ENCODE measurements at places on chromosomes 13 and 19. TPM values are rescaled to one million over a fixed set of nuclear protein-coding genes. Genes with fewer than 3 reads are reported as not detected.

Gene LILRB5
- 4.5 TPM for total RNA-seq

Gene RXFP2
- total RNA-seq, result 1.7 TPM

Gene RFPL4A
- not detected for total RNA-seq

Gene HSPBP1
- total RNA-seq, result 27.9 TPM

Gene KCNC3
- total RNA-seq, result 2.1 TPM

Gene IGSF23
- total RNA-seq, result not detected

Gene CGB3
- total RNA-seq, result not detected

Gene PGLYRP2
- total RNA-seq, result not detected

DNA sequence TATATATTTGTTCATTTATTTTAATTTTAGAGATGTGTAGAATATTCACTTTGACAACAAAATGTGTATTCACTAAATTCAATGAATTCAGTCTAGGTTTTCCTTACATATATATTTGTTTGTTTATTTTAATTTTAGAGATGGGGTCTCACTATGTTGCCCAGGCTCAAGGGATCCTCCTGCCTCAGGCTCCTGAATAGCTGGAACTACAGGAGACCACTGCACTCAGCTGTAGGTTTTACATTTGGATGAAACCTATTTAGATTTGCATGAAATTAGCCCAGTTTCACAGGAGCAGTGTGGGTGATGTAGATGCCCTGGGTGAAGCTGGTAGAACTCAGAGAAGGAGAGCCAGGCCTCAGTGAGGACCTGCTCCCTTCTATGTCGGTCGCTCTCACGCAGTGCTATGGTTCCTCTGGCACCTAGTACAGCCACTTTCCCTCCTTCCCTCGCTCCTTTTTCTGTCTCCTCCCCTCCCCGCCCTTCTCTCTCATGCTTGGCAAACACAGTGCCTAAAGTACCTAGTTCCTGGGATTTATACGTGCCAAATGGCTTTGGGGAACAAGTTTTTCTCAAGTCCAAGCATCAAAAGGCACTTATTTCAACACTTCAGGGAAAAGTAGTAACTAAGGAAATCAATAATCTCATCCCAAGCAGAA, 14.7 kb upstream of the HMGB1 start:
- no peak for DNase-seq
- no peaks in the 10 kb centered on the region for H3K27me3 ChIP-seq
- H3K27ac ChIP-seq, result no peak overlapping the region
- no peaks in the 10 kb centered on the region for H3K4me1 ChIP-seq
- no peaks in the 10 kb centered on the region for H3K36me3 ChIP-seq

- peak; percentile 96 for DNase-seq
- peak overlapping the region; percentile 76 for H3K4me3 ChIP-seq
- H3K27me3 ChIP-seq, result no peaks in the 10 kb centered on the region
- peak overlapping the region; percentile 38 for H3K27ac ChIP-seq
These were observed 31.2 kb downstream of the ZNF701 start for GRCh38 chr19:52601025-52601973.

GRCh38 chr19:29324291-29324680, 111.3 kb upstream of the UQCRFS1 start:
- DNase-seq, result no peak
- H3K4me3 ChIP-seq, result no peak overlapping the region
- H3K4me1 ChIP-seq, result no peaks in the 10 kb centered on the region

GRCh38 chr13:47215736-47216135, 318.9 kb upstream of the HTR2A start:
- H3K4me1 ChIP-seq, result no peaks in the 10 kb centered on the region
- H3K27ac ChIP-seq, result no peak overlapping the region
- no peak for DNase-seq
- no peaks in the 10 kb centered on the region for H3K36me3 ChIP-seq

DNA sequence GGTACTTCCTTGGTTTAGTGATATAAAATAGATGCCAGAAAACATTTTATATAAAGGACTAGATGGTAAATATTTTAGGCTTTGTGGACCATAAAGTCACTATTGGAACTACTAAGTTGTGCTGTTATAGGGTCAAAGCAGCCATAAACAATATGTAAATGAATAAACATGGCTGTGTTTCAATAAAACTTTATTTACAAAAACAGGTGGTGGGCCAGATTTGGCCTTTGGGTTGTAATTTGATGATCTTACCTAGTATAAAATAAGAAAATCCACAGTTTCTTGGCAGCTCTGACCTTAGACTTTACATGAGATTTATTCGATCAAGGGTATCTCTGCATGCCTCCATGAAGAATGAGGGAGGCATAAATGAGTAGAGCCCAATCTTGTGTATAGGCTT, 232.0 kb upstream of the PCDH9 start:
- H3K36me3 ChIP-seq, result no peaks in the 10 kb centered on the region
- no peak for DNase-seq
- H3K4me3 ChIP-seq, result no peak overlapping the region
- H3K4me1 ChIP-seq, result no peaks in the 10 kb centered on the region

GRCh38 chr19:28184997-28185396, 1028.0 kb downstream of the UQCRFS1 start:
- peaks cover 2% of the 10 kb centered on the region for H3K27me3 ChIP-seq
- no peak overlapping the region for H3K27ac ChIP-seq
- DNase-seq, result no peak
- H3K36me3 ChIP-seq, result no peaks in the 10 kb centered on the region
- no peaks in the 10 kb centered on the region for H3K4me1 ChIP-seq

DNA sequence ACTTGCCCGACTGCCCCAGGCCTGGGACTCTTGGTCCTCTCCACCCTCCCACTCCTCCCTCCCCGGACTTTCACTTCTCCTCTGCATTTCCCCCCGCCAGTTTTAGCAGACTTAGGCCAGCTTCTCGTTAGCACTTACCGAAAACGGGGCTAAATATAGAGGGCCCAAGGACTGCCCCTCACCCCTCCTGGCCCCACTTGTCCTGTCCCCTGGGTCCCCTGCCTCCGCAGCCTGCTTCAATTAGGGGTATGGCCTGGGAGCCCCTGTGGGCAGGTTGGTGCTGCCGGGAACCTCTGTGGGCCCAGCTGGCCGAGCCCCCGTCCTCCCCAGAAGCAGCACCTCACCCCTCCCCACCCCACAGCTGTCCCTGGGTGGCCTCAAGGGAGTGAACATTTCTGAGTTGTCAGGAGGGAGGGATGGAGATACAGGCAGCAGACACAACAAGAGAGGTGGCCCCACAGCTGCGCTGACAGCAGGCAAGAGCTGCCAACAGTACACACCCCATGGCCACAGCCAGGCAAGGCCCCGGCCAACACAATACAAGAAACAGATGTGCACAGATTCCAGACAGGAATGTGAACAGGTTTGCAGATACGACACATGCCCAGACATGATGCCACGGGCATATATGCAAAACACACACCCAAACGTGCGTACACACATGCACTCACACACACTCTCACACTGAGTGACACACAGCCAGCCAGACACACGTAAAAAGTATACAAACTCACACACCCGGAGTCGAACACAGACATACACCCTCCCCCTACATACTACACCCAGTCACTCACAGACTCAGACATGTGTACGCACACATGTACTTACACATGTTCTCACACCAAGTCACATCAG, 2.6 kb downstream of the POU2F2 start:
- H3K4me1 ChIP-seq, result peaks cover 3% of the 10 kb centered on the region
- no peaks in the 10 kb centered on the region for H3K36me3 ChIP-seq
- no peak overlapping the region for H3K27ac ChIP-seq
- no peak overlapping the region for H3K4me3 ChIP-seq

DNA sequence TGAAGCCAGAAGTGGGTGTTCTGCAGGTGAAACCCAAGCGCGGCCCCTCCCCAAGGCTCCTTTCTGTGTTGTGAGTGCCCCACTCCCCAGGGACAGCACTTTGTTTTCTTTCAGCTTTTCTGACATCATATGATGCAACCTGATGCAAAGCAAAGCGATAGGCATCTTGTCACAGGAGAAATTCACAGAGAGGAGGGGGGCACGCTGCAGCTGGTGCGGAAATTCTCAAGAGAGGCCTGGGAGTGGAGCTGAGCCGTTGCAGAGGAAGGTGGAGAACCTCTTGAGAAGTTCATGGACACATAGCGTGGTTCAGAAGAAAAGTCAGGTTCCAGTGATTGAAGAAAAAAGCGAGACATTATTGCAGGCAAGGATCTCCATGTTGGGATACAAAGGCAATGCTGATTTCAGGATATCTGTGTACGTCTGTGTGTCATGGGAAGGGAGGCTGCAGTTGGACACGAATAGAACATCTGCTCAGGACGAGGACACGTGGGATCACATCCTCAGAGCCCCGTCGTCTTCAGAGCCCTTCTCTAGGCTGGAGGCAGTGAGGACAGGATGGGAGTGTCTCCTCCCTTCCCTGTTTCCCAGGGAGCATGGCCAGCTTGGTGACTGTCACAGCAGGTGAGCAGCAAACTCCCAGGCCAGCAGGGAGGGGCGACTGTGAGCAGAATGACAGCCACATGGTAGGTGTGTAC, 79.2 kb downstream of the IRS2 start:
- no peak overlapping the region for H3K27ac ChIP-seq
- no peak overlapping the region for H3K4me3 ChIP-seq
- no peaks in the 10 kb centered on the region for H3K36me3 ChIP-seq
- no peaks in the 10 kb centered on the region for H3K4me1 ChIP-seq
- H3K27me3 ChIP-seq, result peaks cover 3% of the 10 kb centered on the region

DNA sequence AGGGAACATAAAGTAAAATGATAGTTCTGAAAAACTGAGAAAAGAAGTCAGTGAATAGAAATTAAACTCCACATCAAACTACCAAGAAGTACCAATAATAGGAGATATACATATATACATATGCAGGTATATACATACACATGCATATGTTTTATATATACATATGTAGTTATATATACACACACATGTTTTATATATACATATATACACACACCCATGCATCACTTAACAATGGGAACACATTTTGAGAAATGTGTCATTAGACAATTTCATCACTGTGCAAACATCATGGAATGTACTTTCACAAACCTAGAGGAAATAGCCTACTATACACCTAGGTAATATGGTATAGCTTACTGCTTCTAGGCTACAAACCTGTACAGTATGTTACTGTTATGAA, 626.8 kb upstream of the PCDH9 start:
- no peak overlapping the region for H3K27ac ChIP-seq
- H3K4me1 ChIP-seq, result no peaks in the 10 kb centered on the region
- H3K27me3 ChIP-seq, result no peaks in the 10 kb centered on the region

DNA sequence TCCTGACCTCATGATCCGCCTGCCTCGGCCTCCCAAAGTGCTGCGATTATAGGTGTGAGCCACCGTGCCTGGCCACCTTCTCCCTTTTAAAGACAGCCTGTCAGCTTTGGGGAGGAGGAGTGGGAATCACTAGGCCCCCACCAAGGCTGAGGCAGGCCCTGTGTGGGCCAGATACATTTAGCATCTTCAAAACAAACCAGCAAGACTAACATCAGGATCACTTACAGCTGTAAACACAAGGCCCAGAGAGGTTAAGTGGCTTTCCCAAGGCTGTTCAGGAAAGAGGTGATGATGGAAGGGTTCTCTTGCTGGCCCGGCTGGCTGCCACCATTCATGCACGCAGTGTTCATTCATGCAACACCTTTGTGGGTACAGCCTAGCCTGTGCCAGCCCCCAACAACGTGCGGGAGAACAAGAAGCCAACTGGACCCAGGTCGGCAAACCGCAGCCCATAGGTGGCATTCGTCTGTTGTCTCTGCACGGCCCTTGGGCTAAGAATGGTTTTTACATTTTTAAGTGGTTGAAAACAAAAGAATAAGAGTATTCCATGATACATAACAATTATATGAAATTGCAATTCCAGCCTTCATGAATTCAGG, 23.0 kb downstream of the IER2 start:
- peak overlapping the region; percentile 46 for H3K27ac ChIP-seq
- no peak for DNase-seq
- H3K36me3 ChIP-seq, result no peaks in the 10 kb centered on the region
- H3K27me3 ChIP-seq, result no peaks in the 10 kb centered on the region

GRCh38 chr13:98881390-98881789, 96.5 kb downstream of the DOCK9 start:
- H3K27ac ChIP-seq, result no peak overlapping the region
- H3K27me3 ChIP-seq, result no peaks in the 10 kb centered on the region
- peaks cover 4% of the 10 kb centered on the region for H3K4me1 ChIP-seq
- peaks cover 6% of the 10 kb centered on the region for H3K36me3 ChIP-seq
- H3K4me3 ChIP-seq, result no peak overlapping the region

- no peak overlapping the region for H3K4me3 ChIP-seq
- DNase-seq, result no peak
- no peak overlapping the region for H3K27ac ChIP-seq
- H3K27me3 ChIP-seq, result peaks cover 2% of the 10 kb centered on the region
These were observed 13.3 kb upstream of the LAIR2 start for GRCh38 chr19:54489341-54489740.

DNA sequence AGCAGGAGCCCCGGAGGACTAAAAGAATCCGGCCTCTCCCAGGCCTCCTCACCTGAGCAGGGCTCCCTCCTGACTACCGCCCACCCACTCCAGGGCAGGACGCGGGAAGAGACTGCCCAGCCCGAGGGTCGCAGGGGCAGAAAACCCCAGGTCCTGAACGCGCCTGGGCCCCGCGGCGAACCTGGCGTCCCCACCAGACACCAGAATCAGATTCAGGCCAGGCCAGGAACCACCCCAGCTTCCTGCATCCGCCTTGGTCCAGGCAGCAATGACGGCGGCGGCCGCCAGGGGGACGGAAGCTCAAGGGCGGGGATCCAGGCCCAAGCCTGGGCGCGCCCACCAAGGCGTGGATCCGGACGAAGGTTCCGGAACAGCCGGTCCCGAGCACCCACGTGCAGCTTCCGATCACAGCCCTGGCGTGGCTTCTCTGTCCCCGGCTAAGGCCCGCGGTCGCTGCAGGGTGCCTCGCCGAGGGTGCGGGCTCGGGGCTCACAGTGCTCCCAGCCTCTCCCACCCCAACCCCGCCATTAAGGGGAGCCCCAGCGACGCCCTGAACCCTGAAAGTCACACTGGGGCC, 3.6 kb downstream of the LGALS7 start:
- peak; percentile 91 for DNase-seq
- H3K4me1 ChIP-seq, result no peaks in the 10 kb centered on the region
- no peaks in the 10 kb centered on the region for H3K27me3 ChIP-seq
- peak overlapping the region; percentile 56 for H3K4me3 ChIP-seq
- no peaks in the 10 kb centered on the region for H3K36me3 ChIP-seq

GRCh38 chr13:70814684-70815083, 706.4 kb upstream of the KLHL1 start:
- H3K4me3 ChIP-seq, result no peak overlapping the region
- H3K27ac ChIP-seq, result no peak overlapping the region
- no peaks in the 10 kb centered on the region for H3K4me1 ChIP-seq
- H3K27me3 ChIP-seq, result no peaks in the 10 kb centered on the region
- H3K36me3 ChIP-seq, result no peaks in the 10 kb centered on the region

GRCh38 chr19:32868206-32868950, 1.2 kb downstream of the SLC7A9 start:
- H3K27me3 ChIP-seq, result no peaks in the 10 kb centered on the region
- H3K4me1 ChIP-seq, result no peaks in the 10 kb centered on the region
- no peaks in the 10 kb centered on the region for H3K36me3 ChIP-seq
- no peak overlapping the region for H3K27ac ChIP-seq
- H3K4me3 ChIP-seq, result no peak overlapping the region

GRCh38 chr19:34172661-34173192, 423 bp downstream of the LSM14A start:
- H3K4me1 ChIP-seq, result peaks cover 49% of the 10 kb centered on the region
- DNase-seq, result no peak
- H3K27me3 ChIP-seq, result no peaks in the 10 kb centered on the region
- H3K36me3 ChIP-seq, result no peaks in the 10 kb centered on the region
- peak overlapping the region; percentile 99 for H3K4me3 ChIP-seq

DNA sequence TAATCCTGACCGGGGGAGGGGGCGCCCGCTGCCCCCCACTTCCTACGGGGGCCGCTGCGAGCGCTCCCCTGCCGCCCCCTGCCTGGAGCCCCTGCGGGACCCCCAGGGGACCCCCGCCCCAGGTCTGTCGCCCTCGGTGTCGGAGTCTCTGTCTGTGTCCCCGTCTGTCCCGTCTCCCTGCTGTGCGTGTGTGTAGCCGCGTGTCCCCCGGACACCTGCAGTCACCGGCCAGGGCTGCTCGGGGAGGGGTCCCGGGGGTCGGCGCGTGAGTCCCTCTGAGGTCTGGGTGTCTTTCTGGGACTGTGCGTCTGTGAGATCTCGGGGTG, 7.7 kb upstream of the NFIC start:
- H3K36me3 ChIP-seq, result no peaks in the 10 kb centered on the region
- no peaks in the 10 kb centered on the region for H3K27me3 ChIP-seq
- no peak for DNase-seq
- peak overlapping the region; percentile 68 for H3K4me3 ChIP-seq
